ENCODE measurements at places on chromosomes 2 and 18.

DNA sequence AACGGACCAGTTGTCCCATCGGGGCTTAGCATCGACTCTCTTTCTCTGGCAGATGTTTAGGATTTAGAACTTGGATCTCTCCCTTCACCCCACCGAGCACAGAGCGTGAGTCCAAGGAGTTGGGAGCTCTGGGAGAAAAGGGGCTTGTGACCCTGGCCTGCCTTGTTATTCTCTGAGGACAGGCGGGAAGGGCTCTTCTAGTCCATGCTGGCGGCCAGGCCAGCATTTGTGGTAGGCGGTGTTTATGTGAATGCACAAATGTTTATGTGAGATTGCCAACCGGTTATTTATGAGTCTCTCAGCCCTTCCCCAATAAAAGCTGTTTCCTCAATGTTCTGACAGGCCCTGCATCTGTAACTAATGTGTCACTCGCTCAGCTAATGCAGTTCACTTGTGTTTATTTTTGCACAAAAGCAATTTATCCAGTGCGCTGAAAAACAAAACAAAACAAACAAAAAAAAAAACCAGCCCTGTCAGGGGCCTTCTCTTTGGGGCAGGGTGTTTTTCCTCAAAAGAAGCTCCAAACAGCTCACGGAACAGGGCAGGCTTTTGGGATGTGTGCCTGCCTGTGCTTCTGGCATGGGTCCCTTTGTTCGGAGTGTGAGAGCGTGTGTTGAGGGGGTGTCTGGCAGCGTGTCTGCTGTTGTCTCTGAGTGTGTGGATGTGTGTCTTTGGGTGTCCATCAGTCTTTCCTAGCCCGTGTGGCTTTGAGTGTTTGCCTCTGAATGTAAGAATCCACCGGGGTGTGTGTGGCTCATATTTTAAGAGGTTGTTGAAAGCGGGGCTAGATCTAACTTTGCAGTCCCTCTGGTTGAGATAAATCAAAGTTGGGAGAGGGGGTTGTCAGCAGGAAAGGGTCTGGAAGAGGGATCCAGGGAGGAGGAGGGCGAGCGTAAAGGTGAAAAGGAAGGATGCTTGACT, 52.8 kb upstream of the HAAO start:
- no peak for DNase-seq

DNA sequence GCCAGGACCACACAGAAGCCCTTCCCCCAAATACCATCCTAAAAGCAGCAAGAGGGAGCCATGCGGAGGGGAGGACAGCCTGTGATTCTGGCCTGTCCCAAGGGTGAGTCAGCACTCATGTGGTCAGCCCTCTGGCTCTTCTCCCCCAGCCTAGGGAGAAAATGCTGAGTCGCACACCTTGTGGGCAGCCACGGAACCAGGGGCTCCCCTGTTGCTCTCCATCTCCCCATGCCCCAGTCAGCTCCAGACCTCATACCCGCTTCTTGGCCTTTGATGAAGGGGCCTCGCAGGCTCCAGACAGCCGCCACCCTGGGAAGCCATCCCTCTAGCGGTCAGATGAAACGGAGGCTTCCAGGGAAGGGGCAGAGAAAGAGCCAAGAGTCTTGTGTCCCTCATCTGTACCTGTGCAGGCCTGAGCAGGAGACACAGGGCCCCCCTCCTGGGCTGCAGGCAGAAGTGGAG, 181.3 kb upstream of the SIX2 start:
- no peak for DNase-seq

- DNase-seq = no peak
Observed at GRCh38 chr2:23269747-23270146, 115.2 kb upstream of the KLHL29 start.

- DNase-seq = peak; percentile 12
Observed at GRCh38 chr2:71358931-71359671, 27.5 kb downstream of the ZNF638 start.

GRCh38 chr2:71595569-71595968, 142.2 kb downstream of the DYSF start:
- no peak for DNase-seq

GRCh38 chr2:34844629-34845028, 1245.5 kb upstream of the FAM98A start:
- DNase-seq = no peak

DNA sequence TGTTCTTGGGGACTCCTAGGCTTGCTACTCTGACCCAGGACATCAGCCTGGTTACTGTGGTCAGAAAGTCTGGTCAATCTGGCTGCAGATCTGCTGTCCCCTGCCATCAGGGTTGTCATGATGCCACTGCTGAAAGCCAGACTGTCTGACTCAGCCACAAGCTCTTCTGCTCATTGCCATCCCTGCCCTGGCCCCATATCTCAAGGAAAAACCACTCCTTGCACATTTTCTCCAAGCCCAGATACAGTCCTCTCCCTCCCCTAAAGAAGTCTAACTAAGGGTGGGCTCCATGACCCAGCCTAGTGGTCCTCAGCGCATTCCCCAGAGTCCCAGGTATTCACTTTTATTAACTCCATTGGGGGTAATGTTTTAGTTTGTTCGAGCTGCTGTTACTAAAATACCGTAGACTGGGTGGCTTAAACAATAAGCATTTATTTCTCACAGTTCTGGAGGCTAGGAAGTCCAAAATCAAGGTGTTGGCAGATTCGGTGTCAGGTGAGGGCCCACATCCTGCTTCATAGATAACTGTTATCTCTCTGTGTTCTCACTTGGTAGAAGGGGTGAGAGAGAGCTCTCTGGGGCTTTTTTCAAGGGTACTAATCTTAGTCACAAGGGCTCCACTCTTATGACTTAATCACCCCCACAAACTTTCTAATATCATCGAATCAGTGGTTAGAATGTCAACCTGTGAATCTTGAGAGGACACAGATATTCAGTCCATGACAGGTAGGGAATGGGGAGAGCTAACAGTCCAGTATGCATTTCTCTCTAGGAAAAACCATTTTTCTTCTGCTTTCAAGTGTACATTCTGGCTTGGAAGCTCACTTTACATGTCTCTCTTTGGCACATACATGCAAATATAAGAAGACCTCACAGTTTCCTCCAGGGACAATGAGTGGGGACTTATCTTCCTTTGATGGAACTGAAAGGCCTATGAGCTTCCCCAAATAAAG, 94.8 kb upstream of the CXCR4 start:
- peak; percentile 25 for DNase-seq

DNA sequence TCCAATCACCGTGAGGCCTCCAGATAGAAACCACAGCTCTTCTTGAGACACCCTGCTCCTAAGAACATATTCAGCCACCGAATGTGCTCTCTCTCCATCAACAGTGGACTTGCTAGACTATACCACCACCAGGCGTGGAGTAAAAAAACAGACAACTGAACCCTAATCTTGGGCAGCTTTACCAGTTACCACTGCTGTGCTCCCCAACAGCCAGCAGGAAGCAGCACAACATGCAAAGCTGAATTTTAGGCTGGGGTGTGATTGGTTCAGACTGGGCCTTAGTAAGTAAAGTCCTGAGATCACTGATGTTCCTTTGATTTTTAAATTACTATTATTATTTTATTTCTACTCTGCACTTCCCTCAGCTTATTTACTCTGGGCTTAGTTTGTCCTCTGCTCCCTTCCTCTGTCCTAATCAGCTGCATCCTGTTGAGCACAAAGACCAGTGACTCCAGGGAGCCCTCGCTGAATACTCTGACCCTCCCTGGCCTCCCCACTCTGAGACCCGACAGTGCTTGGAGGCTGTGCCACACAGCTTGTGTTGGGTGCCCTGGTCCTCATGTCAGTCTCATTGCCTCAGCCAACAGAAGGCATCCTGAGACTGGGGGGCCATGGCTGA, 21.9 kb downstream of the MRPL35 start:
- DNase-seq = peak; percentile 75

- no peak for DNase-seq
Observed at GRCh38 chr2:16381511-16381910, 284.1 kb downstream of the CYRIA start.

GRCh38 chr2:42167458-42167857, 1.7 kb upstream of the EML4 start:
- no peak for DNase-seq

DNA sequence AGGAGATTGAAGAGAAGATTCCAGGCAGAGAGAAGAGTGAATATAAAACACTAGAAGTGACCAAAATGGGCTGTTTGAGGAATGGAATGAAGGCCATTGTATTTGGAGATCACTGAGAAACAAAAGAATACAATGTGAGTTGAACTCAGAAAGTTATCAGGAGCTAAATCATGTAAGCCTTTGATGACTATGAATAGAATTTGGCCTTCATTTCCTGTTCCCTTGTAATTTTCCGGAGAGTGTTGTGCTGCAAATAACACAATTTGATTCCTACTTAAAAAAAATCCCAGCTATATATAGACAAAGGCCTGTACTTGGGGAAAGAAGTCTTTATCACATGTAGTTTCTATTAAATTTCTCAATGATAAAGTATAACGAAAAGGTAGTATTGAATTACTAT, 33.7 kb upstream of the KYNU start:
- DNase-seq = no peak

GRCh38 chr2:42071791-42072190, 24.0 kb downstream of the PKDCC start:
- no peak for DNase-seq

DNA sequence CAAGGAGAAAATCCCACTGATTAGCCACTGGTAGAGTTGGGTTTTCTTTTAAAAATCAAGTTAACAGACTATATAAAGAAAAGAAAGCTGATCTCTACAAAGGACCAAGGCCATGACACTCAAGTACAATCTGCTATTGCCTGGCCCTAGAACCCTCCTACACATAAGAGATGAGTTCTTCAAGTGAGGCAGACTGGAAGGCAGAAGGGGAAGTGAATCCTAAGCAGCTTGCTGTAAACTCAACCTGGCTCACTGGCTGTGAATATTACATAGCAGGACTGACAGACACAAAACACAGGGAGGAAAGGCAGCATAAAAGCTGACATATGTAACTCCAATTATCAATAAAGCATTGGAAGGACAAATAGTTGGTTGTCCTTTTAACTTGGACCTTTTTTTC, 65.4 kb downstream of the TRIP12 start:
- DNase-seq = no peak

GRCh38 chr2:220555961-220556630, 928.7 kb downstream of the SLC4A3 start:
- no peak for DNase-seq

DNA sequence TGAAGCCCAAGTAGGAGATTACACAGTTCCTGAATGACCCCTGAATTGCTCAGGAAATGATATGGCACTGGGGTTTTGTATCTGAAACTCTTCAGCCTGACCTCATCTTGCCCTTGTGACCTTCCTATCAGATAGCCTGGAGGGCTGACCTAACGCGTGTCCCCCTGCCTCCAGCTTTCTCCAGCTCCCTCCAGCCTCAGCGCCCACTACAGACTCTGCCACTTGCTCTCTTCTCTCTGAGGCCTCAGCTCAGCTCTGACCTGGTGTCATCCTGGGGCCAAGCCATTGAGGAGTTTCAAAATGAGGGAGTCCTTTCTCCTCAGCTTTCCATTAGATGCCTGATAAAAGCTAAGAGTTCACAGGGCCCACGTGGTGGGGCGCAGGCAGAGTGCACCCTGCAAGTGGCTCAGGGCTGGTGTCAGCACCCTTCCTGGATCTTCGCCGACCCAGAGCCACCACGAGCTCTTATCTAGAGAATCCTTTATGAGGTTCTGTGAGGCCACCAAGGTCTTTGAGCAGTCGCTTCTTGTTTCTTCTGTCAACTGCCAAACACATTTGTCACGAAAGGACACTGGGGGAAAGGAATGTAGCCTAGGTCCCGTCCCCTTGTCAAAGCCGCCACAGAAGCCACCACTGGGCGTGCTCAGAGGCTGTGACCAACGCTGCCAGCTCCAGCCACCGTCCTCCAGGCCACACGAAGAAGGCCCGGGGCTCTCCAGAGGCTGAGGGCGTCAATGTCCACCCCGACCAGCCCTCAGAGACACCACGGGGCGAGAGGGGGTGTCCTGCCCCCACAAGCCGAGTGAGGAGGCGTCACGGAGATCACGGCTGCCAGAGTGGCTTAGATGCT, 131.3 kb upstream of the GPC1 start:
- no peak for DNase-seq

- DNase-seq = no peak
Observed at GRCh38 chr2:238425505-238425978, 1.2 kb upstream of the ASB1 start.

DNA sequence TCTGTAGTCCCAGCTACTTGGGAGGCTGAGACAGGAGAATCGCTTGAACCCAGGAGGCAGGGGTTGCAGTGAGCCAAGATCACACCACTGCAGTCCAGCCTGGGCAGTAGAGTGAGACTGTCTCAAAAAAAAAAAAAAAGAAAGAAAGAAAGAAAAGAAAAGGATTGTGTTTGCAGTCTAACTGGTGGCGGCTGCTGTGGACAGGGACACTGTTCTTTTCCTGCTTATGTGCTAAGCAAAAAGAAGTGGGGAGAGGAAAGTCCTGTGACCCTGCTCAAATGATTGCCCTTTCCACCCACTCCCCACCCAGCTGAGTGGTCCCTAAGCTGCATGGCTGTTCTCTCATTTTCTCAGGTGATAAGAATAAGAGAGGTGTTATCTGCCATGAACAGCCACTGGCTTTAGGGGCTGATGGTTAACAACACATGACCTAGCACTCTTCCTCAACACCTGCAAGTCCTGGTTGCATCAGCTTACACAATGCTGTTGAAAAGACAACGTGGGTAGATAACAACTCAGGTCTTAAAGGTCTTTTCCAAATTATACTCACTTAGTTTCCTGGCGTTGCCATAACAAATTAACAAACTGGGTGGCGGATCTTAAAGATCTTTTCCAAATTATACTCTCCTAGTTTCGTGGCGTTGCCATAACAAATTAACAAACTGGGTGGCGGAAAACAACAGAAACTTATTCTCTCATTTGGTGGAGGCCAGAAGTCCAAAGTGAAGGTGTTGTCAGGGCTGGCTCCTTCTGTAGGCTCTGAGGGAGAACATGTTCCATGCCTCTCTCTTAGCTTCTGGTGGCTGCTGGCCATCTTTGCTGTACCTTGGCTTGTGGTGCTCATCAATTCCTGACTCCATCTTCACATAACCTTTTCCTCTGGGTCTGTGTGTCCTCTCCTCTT, 90.3 kb upstream of the RTN4 start:
- no peak for DNase-seq

GRCh38 chr18:57131101-57131500, 15.8 kb upstream of the BOD1L2 start:
- no peak for DNase-seq

DNA sequence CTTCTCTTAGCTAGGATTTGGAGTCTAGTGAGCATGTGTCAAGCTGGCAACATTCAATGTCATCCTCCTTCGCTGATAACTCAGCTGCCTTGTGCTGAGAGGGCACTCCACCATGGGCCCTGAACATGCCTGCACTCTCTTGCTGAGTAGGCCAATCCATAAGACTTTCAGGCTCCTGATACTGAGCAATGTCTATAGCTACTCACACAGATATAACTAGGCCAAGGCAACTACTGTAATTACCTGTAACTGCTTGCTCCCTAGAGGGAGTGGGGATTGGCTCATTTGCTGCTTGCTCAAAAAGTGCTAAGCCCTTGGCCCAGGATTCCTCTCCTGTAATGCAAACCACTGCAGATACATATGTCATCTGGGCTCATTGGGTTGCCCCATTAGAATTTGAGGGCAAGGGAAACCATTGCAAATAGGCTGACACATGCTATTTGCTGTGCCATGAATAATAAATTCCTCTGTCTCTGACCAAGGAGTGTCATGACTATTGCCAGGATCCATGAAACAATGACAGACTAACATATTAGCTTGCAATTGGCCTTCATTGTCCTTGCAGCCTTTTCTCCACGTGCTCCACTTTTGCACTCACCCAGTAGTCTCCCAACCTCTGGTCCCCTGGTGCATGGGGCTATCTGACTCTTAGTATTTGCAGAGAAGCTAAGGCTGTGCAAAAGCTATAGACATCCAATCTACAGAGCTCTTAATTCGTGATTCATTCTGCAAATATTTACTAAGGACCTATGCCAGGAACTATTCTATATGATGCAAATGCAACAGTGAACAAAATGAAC, 36.9 kb upstream of the BMPR2 start:
- no peak for DNase-seq

GRCh38 chr2:196096982-196097745, 28.5 kb upstream of the DNAH7 start:
- DNase-seq = no peak

All from activated CD4-positive, alpha-beta T cell treated with anti-CD3 and anti-CD28 coated beads, Interleukin-2, amount 50 U/mL, for 48 hours (primary cell).